ENCODE measurements at places on chromosomes 3 and 15. TPM values are rescaled to one million over a fixed set of nuclear protein-coding genes. Genes with fewer than 3 reads are reported as not detected.

Gene GOLGA6A
- polyA plus RNA-seq: 0.06 TPM

Gene LNP1
- 7.0 TPM for polyA plus RNA-seq

Gene ISG20
- polyA plus RNA-seq: 0.39 TPM

Gene PP2D1
- polyA plus RNA-seq: 0.30 TPM

Gene POTEB2
- polyA plus RNA-seq: not detected

Gene AADACL2
- polyA plus RNA-seq: not detected

Gene SAMMSON
- not detected for polyA plus RNA-seq

Gene CCDC9B
- polyA plus RNA-seq: 3.9 TPM

Gene ENTPD3
- polyA plus RNA-seq: 2.5 TPM

DNA sequence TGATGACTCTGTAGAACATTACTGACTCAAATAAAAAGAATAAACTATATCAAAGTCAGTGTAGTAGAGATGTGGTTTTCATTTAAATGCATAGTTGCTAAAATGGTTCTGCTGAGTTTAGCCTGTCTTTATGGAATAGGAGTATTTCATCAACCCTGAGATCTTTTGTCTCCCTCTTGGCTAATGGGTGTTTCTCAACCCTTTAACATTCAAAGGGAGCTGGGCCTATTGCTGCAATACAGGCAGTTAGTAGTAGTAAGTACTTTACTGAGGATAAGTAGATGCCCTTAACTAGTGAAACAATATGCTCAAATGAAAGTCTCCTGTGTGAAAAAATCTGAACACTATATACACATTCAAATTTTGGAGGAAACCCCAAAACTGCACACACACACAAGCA, 184.7 kb upstream of the TTC14 start:
- no peak for DNase-seq

DNA sequence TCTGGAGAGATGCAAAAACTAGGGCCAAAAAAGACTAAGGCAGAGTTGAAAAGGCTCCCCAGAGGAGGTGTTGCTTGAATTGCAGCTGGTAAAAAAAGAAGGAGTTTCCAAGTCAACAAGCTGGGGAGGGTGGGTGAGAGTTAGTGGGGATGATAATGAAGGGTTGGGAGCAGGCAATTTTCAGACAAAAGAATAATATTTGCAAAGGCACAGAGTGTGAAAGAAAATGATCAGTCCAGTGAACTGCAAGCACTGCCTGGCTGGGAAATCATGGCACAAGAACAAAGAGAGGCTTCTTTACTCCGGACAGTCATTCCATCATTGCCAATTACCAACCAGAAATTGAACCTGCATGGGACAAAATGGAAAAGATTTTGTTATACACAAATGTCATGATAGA, 42.2 kb downstream of the C3orf85 start:
- DNase-seq: no peak

DNA sequence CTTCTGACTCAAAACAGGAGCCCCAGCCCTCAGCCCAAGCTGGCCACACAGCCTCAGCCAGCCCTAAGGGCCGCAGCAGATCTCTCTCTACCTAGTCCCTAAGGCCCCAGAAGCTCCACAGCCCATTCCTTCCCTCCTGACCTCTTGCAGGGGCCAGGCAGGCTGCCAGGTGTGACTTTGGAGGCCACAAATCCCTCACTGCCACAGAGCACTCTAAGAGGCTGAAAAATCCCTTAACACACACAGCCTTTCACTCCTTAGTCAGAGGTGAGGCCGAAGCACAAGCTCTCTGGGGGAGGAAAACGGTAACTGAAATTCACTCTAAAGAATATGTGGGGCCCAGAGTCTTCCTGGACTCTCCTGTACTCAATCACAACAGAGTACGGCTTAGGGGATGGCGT, 23.3 kb downstream of the LRRC2 start:
- no peak for DNase-seq

- DNase-seq: no peak
Measured at GRCh38 chr3:190183121-190183520, 62.4 kb upstream of the P3H2 start.

DNA sequence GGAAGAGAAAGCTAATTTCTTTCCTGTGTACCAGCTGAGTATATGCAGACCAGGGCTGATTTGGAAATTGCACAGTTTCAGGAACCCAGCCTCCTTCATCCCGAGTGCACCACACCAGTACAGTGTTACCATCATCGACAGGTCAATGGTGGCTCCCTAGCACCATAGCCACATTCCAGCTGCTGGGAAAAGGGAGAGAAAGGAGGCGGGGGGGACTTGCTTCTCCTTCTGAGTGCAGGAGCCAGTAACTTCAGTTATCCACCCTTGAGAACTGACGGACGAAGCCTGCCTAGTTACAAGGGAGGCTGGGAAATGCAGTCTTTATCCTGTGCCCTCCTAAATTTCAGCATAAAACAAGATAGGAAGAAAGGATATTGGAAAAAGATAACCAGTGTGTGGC, 129.7 kb upstream of the PRICKLE2 start:
- DNase-seq: no peak

DNA sequence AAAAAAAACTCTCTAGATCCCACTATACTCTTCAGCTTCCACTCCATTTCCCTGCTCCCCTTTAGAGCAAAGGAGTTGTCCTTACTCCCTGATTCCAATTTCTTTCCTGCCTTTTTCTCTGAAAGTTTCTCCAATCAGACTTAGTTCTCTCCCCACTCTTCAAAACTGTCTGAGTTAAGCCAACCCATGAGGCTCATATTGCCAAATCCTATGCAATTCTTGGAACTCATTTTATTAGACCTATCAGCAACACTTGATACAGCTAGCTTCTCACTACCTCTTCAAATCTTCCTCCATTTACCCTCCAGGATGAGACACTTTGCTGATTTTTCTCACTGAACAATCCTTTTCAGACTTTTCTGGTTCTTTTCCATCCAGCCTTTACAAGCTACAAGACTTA, 233.1 kb downstream of the THRB start:
- DNase-seq: no peak

GRCh38 chr3:108494906-108495531, 15.4 kb downstream of the MYH15 start:
- no peak for DNase-seq

GRCh38 chr15:48855501-48856440, 22.2 kb upstream of the EID1 start:
- DNase-seq: peak; percentile 58

- no peak for DNase-seq
Measured at GRCh38 chr3:24601066-24601939, 106.7 kb upstream of the THRB start.

DNA sequence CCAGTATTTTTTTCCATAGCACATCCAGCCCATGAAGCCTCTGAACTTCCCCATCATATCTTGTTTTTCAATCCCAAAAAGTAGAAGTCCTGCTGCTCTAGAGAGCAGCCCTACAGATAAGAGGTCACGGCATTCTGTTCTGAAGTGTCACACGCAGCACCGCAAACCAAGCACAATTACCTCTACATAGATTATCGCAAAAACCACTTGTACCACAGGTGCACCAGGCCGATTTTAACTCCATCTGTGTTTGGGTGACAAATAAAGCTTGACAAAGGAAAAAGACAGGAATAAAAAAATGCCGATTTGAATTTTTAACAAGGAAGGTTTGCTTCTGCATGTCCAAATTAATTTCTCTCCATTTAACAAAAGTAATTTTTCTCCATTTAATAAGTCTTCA, 113.7 kb downstream of the MYO5A start:
- no peak for DNase-seq

- DNase-seq: no peak
Measured at GRCh38 chr15:28904003-28904402, 18.2 kb downstream of the APBA2 start.

- DNase-seq: no peak
Measured at GRCh38 chr3:99624496-99625236, 13.7 kb upstream of the COL8A1 start.

DNA sequence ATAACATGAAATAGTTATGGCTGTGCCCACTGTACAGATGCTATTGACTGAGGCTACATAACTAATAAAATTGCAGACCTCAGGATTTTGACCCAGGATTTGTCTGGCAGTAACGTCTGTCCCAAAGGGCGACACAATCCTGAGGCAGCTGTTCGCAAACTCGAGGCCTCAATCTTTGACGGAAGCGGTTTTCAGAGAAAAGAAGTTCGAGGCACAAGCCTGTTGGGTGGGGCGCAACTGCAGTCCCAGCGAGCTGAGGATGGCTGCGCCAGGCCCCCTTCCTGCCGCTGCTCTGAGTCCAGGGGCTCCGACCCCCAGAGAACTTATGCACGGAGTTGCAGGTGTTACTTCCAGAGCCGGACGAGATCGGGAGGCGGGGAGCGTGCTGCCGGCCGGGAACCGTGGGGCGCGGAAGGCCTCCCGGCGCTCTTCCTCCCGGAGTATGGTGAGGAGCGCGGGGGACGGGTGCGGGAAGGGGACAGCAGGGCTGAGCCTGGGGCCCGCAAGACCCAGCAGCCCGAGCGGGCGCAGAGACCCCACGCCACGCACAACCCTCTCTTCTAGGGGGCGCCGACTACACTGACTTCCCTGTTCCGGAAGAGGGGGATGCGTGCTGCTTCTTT, at the start of gene PARP15:
TSS of gene PARP15 (plus strand) at position 242 of the 623 bp plus-strand sequence. CDS start at position 260, 18 bp downstream.
- DNase-seq: no peak

- no peak for DNase-seq
Measured at GRCh38 chr3:173301647-173302046, 95.9 kb upstream of the NLGN1 start.

- DNase-seq: no peak
Measured at GRCh38 chr3:78868570-78868969, 899.2 kb downstream of the ROBO1 start.

DNA sequence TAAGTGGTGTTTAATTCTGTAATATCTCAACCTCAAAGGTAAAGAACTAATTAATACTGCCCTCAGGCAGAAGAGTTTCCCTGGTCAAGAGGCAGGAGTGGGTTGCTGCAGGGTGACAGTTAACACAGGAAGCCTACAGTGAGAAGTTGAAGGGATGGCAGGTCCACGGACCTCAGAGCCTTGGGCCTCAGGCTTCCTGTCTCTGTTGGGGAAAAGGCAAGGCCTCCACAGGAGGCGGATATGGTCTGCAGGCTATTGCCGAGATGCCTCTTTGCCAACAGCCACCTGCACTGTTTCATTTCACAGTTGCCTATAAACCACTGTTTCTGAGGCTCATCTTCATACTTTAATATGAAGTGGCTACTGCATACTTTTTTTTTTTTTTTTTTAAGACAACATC, 33.3 kb upstream of the RPN1 start:
- no peak for DNase-seq

- DNase-seq: no peak
Measured at GRCh38 chr3:88142094-88142624, 7.6 kb upstream of the C3orf38 start.

GRCh38 chr3:43770426-43771103, 79.8 kb downstream of the ABHD5 start:
- DNase-seq: no peak

- DNase-seq: no peak
Measured at GRCh38 chr3:12158387-12159226, at the start of gene TIMP4. TSS of gene TIMP4 (minus strand) at chr3:12158912. CDS start at chr3:12158840, 72 bp downstream.

GRCh38 chr3:159771865-159772611, 216.6 kb upstream of the IL12A start:
- DNase-seq: no peak

GRCh38 chr15:55245059-55245458, 44.6 kb downstream of the RAB27A start:
- no peak for DNase-seq

DNA sequence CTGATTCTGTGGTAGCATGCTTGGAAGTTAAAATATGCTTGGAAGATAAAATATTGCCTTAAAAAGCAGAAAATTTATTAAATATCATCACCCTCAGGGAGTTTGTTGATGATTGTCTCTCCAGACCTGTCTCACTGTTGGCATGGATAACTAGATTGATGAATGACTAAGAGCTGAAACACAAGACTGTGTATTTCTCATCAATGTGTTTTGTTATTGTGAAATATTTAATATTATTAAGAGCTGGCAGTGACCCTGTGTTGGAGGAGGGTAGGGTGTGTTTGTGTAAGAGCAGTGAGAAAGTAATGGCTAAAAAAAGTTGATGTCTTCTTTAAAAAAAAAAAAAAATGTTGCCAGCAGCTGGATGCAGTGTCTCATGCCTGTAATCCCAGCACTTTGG, 82.2 kb downstream of the ITPR1 start:
- no peak for DNase-seq

GRCh38 chr15:63362885-63363284, 18.8 kb downstream of the CA12 start:
- no peak for DNase-seq

GRCh38 chr3:116096631-116097030, 348.7 kb downstream of the LSAMP start:
- no peak for DNase-seq

DNA sequence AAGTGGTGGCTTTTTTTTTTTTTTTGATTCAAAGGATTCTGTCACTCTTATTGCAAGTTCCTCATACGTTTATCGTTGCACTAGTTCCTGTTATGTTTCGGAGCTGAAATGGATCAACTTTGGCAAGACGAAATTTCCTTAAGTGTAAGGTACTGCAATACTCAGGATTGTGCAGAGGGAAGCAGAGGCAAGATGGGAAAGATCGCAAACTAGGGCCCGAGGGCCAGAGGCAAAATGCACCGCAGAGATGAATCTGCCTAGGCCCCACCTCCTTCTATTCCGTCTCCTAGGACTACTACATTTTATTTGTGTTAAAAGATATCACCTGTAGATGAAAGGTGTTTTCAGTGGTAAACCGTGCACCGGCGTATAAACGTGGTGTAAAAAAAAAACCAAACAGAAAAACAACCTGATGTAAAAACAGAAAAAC, 331 bp downstream of the RNU6-1 start:
- DNase-seq: no peak

DNA sequence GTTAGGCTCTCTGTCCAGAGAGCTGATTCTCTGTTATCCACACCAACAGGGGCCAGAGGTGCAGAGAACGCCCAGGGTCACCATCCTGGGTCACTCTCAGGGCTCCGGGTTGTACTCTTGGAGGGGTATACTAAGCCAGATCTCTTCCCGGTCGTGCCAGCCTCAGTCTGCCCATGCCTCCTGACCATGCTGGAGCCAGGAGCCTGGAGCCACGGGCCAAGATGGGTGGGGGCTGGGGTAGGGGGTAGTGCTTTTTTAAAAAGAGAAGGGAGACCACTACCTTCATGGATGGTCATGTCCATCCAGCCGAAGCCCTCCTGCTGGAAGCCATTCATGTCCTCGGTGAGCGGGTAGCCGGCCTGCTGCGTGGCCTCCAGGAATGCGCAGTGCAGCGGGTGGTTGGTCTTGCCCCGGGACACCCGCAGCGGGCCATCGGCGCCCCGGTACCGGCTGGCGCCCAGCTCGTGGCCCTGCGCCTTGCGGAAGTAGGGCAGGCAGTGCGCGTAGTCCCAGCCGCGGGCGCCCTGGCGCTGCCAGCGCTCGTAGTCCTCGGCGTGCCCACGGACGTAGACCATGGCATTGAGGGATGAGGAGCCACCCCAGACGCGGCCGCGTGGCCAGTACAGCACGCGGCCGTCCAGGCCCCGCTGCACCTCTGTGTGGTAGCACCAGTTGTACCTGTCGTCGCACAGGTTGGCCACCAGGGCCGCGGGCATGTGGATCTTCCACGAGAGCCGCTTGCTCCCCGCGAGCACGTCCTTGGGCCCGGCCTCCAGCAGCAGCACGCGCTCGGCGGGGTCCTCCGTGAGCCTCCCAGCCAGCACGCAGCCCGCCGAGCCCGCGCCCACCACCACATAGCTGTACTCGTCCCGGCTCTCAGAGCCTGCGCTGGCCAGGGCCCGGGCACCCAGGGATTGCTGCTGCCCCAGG, 22.9 kb downstream of the CHDH start:
- no peak for DNase-seq

Data from right renal pelvis (tissue), 4 donors.